Neural crest cell (in vitro differentiated cells): ENCODE measurements at places on chromosomes 11 and 22.

DNA sequence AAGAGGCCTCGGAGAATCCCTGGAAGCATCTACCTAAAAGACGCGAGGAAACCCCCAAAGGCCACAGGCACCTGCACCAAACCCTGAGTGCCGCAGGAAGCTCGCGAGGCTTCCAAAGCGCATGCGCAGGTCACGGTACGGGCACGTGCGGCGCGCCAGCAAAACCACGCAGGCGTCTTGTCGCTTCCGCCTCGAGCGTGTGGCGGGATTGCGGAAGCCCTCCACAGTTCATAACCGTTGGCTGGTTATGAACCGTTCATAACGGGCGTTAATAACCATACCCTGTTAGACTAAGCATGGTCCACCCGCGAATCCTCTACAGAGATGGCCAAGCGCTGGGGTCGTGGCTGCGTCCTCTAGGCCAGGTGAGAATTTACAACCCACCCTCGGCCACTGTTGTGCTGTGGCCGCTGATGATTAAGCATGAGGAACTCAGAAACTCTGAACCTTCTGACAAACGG is 46.4 kb downstream of the MORC2 start:
- DNase-seq, result no peak

GRCh38 chr22:39332441-39333064 is 13.1 kb upstream of the RPL3 start:
- DNase-seq, result no peak

- DNase-seq, result no peak
These were observed 27.5 kb downstream of the A4GALT start for GRCh38 chr22:42693055-42693762.

DNA sequence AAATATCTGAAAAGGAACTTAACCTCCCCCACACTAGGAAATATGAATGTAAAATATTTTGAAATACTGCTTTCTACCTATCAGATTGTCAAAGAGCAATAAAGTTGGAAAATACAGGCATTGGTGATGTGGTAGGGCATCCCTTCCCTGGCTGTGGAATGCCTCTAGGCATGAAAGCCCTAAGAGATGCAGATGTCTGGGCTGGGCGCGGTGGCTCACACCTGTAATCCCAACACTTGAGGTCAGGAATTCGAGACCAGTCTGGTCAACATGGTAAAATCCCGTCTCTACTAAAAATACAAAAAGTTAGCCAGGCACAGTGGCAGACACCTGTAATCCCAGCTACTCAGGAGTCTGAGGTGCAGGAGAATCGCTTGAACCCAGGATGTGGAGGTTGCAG is 22.0 kb downstream of the ARAP1 start:
- no peak for DNase-seq

DNA sequence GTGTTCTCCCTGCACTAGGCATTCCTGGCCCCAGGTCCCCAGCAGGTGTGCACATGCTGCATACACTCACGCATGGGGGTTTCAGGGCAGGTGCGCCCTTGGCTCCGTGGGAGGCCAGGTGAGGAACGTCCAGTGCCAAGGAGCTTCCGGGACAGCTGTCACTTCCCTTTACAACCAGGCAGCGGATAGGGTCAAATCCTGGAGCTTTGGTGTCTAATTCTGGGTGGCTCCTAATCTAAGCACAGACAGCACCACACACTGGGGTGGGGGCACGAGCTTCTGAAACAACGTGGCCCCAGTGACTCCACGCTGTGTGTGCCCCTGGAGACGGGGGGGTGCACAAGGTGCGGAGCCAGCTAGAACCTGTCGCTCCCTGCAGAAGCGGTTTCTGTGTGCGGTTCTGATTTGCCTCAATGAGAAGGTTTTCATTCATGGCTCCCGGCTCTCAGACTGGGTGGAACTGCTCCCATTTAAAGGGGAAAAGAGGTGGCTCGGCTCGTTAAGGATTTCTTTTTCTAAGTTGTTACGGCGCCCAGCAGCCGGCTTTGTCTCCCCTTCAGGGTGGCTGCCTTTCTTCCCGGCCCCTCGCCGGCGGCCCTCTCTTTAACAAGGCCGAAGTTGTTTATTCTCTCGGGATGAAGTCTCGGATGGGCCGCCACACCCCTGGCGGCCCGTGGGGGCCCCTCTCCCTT is 5.0 kb downstream of the CCND1 start:
- DNase-seq, result no peak
